Endodermal cell (in vitro differentiated cells): ENCODE measurements at places on chromosomes 13 and 19.

GRCh38 chr13:27079421-27079958 lies 92.1 kb downstream of the USP12 start:
- DNase-seq = peak; percentile 81

GRCh38 chr19:46193678-46194077 lies 35.9 kb upstream of the IGFL1 start:
- no peak for DNase-seq

DNA sequence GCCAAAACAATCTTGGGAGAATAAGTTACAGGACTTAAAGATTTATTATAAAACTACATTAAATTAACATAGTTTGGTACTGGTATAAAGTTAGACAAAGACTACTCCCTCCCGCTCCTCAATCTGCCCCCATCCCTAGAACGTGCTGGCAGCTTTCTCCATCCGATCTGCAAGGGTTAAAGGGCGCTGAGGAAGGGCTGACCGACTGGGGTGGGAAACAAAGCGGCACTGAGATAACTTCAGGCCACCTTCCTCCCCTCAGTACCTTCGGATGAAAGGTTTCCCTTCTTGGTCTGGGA lies 790 bp upstream of the SUGT1 start:
- no peak for DNase-seq

DNA sequence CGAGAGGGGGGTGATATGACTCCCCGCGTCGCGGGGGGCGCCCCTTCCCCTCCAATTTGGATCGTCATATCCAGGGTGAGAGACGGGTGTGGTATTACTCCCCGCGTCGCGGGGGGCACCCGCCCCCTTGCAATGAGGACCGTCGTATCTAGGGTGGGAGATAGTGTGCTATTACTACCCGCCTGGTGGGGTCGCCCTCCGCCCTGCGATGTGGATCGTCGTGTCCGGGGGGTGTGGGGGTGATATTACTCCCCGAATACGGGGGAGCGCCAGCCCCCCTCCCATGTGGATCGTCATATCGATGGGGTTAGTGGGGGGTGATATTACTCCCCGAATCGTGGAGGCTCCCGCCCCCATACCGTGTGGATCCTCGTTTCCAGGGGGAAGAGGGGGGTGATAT lies 29.2 kb upstream of the RGCC start:
- peak; percentile 63 for DNase-seq
